ENCODE measurements at places on chromosomes 4 and X.

DNA sequence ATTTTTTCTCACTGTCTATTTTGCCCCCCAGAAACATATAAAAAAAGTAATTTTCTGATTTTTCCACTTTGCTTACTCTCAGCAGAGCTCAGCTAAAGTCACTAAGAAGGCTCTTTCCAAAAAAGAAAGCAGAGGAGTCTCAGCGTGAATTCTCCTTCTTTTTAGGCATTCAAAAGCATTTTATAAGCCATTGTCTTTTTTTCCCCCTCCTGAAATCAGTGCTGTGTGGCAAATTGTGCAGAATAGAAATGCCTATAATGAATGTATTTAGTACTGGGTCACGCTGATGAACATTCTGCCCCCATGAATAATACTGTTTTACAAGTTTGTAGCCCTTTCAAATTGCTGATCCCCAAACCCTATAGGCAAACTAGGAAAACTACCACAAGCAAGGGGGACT is 1.6 kb upstream of the PCDH18 start:
- DNase-seq: no peak

DNA sequence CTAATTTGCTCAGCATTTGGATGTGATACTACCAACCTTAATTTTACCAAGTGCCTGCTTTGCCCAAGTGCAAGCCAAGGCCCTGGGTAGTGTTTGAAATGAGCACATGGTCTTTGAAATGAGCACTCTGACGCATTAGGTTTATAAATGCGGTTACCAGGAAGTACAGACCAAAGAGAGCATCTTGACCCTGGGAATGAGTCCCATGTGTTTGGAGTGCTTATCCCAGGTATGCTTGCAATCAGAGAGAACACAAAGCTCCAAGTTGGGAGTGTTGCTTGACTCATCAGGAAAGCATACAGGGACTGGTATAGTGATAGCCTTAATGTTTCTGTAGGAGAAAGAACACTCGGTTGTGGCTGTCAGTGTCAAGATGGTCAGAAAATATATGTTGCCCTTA is 203.6 kb upstream of the MAMLD1 start:
- DNase-seq: no peak

- DNase-seq: no peak
These were observed 17.0 kb upstream of the AP1AR start for GRCh38 chr4:112214390-112215264.

GRCh38 chrX:12080265-12080664 is 58.0 kb upstream of the FRMPD4 start:
- DNase-seq: no peak

GRCh38 chr4:145665773-145666172 is 14.2 kb upstream of the C4orf51 start:
- DNase-seq: no peak

- DNase-seq: no peak
These were observed 1206.0 kb upstream of the ADGRL3 start for GRCh38 chr4:59994118-59994517.

DNA sequence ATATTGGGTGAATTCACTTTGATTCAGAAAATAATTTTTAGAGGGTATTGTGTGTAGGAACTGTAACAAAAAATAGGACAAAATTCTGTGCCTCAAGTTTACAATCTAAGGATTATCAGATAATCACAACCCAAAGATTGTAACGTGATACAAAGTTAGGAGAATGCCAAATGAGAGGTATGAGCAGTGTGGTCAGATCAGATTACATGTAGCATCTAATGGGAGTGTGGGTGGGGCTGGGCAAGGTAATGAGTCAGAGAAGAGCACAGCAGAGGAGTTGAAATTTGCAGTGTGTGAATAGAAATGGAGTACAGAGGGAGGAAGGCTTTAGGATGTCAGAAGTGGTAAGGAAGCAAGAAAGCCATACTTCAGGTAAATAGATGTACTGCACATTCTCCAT is 103.4 kb upstream of the TEX13A start:
- no peak for DNase-seq

DNA sequence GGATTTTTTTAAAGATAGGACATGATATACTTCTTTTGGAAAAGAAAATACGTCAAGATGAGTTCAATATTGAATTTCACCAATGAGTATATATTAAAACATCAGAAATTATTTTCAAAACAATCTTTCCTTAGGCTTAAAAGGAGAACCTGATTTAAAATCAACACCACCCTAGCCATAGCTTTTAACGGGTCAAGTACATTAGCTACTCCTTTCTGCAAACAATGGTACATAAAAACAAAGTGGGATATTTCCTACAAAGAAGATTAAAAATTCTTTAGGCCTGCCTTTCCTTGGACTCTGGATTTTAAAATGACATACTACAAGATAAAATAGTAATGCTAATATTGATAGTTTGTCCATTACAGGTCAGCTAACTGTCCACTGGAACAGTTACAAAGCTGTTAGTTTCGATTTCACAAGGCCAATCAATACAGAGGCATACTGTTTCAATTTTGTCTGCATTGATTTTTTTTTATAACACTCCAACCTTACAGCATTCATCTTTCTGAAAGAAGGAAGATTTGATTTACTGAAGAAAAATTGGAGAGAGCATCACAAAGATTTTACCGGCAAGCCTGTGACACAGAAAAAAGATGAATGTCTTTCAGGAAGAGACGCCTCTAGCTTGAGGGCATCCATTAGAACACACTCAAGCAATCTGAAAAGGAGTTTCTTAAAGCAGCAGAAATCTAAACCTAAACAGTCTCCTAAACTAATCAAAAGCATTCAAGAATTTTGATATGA is 97.2 kb downstream of the MAB21L2 start:
- DNase-seq: no peak

GRCh38 chr4:6355052-6355451 is 85.4 kb downstream of the WFS1 start:
- no peak for DNase-seq

- no peak for DNase-seq
These were observed 5.2 kb upstream of the GRPEL1 start for GRCh38 chr4:7073059-7073458.

- DNase-seq: no peak
These were observed 562.8 kb upstream of the AADAT start for GRCh38 chr4:170652571-170652970.

DNA sequence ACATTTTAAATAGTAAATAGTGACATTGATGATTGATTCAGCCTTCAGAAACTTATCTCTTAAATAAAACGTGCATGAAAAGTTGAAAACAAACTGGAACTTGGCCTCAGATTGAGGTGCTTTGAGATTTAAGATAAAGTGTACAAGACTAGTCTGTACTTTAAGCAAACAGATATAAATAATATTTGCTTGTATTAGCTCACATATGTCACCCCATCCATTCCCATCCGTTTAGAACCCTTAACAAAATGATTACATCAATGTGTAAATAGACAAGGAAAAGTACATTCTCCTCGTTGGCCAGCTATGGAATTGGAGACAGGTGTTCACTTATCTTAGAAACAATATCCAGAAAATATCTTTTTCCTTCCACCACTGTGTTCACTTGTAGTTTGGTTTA is 130.8 kb downstream of the BANK1 start:
- no peak for DNase-seq

GRCh38 chr4:127982445-127982844 is 17.2 kb downstream of the ABHD18 start:
- DNase-seq: no peak

- DNase-seq: no peak
These were observed 517.0 kb downstream of the SPRY1 start for GRCh38 chr4:123913598-123913997.

- no peak for DNase-seq
These were observed 11.3 kb downstream of the YTHDC1 start for GRCh38 chr4:68338625-68339024.

DNA sequence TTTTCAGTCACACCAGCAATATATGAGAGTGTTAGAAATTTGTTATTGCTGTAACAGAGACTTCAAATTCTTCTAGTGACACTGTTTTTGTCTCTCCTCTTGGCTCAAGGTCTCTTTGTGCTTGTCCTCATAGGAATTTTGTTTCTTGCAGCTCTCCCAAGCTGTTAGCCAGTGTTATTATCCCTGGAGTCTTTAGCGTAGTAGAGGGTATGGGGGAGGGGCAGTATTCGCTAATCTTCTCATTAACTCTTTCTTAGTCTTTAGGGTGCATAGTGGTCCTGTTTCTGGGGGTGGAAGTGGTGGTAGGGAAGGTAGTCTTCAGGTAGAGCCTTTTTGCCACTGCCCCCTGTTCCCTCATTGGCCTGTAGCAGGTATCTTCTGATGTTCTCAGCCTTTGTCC is 79.4 kb downstream of the JADE3 start:
- DNase-seq: no peak

DNA sequence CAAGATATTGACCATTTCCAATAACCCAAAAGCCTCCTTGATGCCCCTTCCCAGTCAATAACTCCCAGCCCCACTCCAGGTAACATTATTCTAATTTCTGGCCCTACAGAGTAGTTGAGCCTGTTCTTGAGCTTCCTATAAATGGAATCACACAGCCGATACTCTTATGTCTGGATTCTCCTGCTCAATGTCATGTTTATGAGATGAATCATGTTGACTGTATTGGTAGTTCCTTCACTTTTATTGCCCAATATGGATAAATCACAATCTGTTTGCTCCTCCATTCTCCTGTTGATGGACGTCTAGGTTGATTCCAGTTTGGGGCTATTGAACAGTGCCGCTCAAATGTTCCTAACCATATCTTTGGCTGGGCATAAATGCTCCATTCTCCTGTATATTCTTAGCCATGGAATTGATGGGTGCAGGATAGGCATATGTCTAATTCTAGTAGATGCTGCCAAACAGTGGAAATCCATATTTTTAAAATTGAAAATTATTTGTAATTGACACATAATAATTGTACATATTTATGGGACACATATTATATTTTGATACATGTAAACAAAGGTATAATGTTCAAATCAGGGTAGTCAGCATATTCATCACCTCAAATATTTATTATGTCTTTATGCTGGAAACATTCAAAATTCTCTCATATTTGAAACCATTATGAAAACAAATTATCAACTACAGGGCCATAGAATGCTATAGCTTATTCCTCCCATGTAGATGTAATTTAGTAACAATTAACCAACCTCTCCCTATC is 40.5 kb upstream of the SLC2A9 start:
- DNase-seq: no peak

DNA sequence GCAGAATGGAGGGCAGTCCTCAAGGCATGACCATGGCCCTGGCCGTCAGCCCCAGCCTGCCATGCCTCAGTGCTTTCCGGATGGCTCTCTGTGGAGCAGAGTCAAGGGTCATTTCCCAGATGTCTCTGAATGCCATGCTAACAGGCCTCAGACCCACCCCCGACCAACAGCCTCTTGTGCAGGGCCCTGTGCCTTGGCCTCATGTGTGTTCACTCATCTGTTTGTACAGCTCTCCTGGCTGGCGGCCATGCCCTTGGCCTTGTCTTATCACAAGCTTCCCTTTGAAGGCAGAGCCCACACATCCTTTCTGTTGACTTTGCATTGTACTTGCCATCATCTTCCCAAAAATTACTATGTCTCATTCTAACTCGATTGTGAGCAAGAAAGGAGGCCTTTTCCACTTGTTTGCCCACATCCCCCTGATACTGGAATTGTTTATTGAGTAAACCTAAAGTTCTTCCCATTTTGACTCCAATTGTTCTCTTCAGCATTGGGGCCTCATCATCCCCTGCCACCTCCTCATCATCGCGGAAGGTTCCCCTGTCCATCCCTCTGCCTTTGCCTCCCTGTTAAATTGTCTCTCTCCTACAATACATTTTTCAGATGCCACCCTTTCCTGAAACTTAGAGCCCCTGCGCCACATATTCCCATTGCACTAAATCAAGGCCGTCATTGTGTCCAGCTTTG is 6.3 kb downstream of the CA5B start:
- no peak for DNase-seq

DNA sequence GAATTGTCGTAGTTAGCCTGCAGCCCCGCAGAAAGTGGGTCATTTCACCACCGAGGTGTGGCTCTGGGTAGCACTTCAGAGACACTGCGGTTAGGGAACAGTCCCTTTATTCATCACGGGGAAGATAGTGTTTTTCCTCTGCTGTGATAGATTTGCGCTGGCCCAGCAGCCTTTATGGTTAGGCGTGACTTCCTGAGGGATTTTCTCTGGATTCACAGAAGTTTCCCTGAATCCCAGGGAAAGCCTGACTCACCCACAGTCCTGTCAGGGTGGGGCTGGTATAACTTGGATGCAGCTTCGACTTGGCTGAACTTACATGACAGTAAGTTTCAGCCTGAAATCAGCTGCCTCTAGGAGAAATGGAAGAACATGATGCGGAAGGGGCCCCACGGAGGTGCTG is 196.3 kb upstream of the HHIP start:
- no peak for DNase-seq

GRCh38 chr4:8287343-8288280 is 18.1 kb downstream of the HTRA3 start:
- DNase-seq: no peak

DNA sequence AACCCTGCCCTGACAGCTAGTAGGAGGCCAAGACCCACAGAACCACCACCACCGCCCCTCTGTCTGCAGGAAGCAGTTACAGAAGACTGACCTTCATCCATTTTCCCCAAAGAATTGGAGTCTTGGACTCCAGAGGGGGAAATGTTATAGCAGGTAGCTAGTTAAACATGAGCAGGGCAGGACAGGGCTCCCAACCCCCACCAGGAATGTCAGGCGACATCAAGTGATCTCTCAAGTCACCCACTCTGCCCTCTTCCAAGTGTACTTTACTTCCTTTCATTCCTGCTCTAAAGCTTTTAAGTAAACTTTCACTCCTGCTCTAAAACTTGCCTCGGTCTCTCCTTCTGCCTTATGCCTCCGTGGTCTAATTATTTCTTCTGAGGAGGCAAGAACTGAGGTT is 17.1 kb upstream of the AADAT start:
- no peak for DNase-seq

GRCh38 chr4:110663738-110664444 is 41.0 kb upstream of the PITX2 start:
- DNase-seq: no peak

DNA sequence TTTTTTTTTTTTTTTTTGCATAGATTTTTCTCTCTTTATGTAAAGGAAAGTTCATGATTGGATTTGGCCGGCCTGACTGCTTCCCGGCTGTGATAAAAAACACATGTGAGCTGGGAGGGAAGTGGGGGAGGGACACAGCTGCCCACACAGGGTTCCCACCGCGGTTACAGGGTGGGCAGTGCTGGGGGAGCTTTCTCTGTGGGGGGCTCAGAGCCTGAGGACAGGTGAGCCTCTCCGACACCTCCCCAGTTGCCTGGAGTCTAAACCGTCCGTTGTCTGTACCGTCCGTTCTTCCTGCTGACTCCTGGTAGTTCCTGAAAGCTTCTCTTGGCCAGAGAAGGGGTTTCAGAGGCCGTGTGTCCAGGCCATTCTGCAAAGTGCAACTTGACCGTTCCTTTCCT is 21.8 kb downstream of the SHOX start:
- no peak for DNase-seq

- DNase-seq: no peak
These were observed 401.7 kb downstream of the TLL1 start for GRCh38 chr4:166274775-166275174.
